Renal cortex interstitium (tissue), 15 donors: ENCODE measurements at places on chromosomes 11 and 22.

DNA sequence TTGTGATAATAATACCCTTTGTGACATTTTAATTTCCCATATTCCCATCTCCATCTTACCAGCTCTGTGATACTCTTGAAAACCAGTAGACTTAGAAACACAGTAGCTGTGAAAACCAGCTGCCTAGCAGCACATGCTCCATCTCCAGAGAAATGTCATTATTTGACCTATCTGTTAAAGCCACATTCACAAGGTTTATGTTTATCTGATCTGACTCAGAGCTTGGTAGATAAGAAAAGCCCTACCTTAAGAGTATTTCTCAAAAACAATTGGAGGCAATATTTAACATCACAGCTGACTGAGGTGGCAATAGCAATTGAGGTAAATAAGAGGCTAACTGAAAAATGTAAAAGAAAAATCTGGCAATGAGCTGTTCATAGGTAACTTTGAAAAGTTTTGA lies 8.1 kb upstream of the ANO3 start:
- DNase-seq: no peak

GRCh38 chr11:120335556-120335907 lies 681 bp upstream of the ARHGEF12 start:
- no peak for DNase-seq

GRCh38 chr11:536841-537621 lies at the start of gene LRRC56:
Gene LRRC56, plus strand, starts transcription at chr11:537527. Its CDS starts 3,158 bp downstream, at chr11:540685.
- peak; percentile 62 for DNase-seq

- no peak for DNase-seq
Measured at GRCh38 chr22:46159777-46160176, 9.5 kb downstream of the PPARA start.

DNA sequence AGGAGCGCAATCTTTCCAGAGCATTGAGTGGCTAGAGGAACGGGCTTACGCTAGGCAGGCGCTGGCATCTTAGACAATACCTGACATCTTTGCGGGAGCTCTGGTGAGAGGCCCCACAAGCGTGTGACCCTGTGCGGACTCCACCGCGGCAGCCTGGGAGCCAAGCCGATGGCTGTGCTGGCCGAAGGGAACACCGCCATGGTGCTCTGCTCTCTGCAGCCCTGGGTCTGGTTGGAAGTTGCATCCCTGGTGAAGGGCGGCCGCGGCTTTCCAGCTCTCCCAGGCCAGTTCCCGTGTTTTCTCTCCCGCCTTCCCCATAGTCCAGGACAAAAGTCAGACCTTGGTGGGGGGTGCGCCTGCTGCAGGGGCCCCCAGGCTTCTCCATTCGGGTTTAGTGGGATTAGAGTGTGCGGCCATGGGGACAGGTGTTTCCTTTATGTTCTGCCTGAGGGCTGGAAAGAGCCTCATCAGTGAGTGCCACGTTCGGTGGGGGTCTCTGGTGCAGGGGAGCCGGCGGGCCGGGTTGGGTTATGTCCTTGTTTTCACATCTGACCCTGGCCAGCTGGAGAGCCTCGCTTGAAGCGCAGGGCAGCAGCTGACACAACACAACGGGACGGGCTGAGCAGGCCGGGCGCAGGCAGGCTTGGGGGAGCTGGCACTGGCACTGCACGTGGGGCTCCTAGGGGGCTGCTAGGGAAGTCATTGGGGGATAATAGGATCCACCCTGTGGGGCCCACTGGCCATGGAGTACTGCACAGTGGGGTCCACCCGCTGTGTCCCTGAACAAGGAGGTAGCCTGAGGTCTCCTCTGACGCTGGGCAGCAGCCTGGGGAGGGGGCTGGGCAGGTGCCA lies 94.8 kb downstream of the KCNQ1 start:
- no peak for DNase-seq

- no peak for DNase-seq
Measured at GRCh38 chr11:15493921-15494620, 379.3 kb downstream of the INSC start.

- no peak for DNase-seq
Measured at GRCh38 chr11:65159012-65159411, 11.0 kb upstream of the SPDYC start.

DNA sequence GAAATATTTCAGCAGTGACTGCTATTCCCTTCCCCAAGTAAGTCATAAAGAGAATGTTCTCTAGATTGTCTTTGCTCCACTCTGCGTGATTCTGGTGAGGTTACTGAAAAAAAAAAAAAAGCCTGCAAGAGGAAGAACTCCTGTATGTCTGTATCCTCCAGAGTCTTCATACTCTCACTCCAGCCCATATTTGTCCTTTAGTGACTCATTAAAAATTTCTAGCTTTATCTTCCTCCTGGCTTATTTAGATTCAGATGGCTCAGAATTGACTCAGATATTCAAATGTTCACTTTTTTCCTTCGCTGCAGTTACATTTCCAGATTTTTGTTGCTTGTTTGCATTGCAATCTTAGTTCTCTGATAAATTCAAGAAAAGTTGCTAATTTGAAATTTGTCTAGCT lies 76.3 kb upstream of the CNTN5 start:
- DNase-seq: no peak
